Testis (tissue), 5 donors: ENCODE measurements at places on chromosomes 13 and 19. TPM values are rescaled to one million over a fixed set of nuclear protein-coding genes. Genes with fewer than 3 reads are reported as not detected.

- DNase-seq: no peak
Measured at GRCh38 chr19:47492137-47492533, 8.1 kb upstream of the KPTN start.

ZNF490 gene
- 6.6 TPM for total RNA-seq

ZNF507 gene
- 53.0 TPM for total RNA-seq

- peak; percentile 60 for DNase-seq
Measured at GRCh38 chr19:11138601-11139300, 16.8 kb downstream of the SPC24 start.

DNA sequence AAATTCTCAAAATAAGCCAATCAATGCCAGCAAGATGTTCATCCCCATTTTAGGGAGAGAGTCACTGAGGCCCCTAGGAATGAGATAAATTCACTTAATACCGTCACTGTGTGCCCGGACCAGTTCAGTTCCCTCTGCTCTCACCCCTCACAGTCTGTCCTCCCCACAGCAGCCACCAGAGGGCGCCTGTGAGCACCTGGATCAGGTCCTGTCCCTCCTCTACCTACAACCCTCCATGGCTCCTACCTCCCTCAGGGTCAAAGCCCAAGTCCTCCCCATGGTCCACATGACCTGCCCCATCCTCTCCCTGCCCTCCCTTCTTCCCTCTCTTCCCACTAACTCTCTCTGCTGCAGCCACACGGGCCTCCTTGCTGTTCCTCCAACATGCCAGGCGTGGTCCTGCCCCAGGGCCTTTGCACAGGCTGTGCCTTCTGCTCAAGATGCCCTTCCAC is 42.0 kb upstream of the NFIC start:
- peak; percentile 57 for DNase-seq

ZNF154 gene
- 6.8 TPM for total RNA-seq

- peak; percentile 34 for DNase-seq
Measured at GRCh38 chr19:58229255-58229639, 533 bp downstream of the ZNF544 start.

MLLT1 gene
- 22.4 TPM for total RNA-seq

ZNF497 gene
- 10.3 TPM for total RNA-seq

DNA sequence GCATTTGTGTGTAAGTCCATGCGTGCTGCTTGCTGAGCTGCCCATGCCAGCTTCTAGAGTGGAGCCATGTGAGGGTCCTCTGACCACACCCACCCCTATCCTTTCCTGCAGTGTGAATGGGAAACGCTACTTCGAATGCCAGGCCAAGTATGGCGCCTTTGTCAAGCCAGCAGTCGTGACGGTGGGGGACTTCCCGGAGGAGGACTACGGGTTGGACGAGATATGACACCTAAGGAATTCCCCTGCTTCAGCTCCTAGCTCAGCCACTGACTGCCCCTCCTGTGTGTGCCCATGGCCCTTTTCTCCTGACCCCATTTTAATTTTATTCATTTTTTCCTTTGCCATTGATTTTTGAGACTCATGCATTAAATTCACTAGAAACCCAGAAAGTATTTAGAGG is 10.3 kb downstream of the TBCB start:
- DNase-seq: no peak

ZNF626 gene
- 18.6 TPM for total RNA-seq

DNA sequence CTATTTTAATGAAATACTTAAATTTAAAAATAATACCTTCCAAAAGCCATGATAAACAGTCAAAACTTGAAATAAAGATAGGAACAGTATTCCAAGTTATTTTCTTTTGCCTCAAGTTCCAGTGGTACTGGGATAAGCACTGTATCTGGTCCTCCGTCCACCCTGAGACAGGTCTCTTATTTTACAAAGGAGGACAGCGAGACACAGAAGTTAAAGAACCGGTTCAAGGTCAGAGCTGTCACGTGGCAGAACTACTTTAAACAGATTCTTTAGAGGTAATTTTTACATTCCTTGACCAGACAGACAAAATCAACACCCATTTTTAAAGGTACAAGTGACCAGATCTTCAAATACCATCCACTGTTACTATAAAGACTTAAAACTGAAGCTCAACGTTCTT is 10.4 kb upstream of the DOCK9 start:
- DNase-seq: no peak

ZNF526 gene
- total RNA-seq: 10.1 TPM

DNA sequence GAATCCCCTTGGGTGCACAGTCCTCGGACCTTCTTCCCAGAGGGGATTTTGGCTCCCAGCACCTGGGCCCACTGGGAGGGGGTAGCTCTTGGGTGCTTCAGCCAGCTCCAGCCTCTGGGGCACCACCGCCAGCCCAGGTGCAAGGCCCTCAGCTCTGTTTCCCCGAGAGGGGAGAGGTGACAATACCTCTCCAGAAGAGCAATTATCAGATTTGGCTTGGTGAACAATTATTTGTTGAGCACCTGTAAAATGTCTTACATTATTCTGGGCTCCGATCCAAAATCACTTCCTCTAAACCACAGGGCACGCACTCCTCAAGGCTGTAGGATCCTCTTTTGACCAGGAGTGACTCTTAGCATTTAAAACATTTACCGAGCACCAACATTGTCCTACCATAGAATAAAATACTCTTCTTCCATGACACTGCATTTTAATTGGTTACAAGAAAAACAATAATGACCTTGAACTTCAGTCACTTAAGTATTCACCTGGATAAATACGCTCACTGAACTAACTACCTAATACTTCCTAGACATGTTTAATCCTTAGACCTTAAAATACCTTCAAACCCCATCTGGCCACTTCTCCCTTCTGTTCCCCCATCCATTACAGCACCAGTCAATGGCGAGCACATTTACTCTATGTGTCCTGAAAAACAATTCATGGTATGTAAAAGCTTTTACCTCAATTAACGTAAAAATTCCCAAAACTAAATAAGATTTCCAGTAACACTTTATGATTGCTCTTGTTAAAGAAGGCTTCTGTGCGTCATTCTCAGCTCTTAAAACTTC is 54.8 kb downstream of the ABCC4 start:
- no peak for DNase-seq

DNA sequence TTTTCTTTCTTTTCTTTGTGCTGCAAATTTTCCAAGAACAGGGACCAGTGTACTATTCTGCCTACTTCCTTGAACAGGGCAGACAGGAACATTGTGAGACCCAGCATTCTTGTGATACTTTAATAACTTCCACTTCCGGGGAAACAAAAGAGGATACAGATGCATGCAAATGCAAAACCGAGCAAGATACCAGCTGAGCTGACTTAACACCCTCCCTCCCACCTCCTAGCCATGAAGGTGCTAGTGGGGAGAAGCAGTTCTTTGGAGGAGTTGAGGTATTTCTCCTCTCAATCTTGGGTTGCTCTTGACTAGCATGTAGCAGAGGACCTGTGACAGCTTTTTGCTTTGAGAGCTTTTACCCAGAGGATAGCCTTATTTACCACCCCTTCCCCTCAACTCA is 111.2 kb downstream of the KLF5 start:
- DNase-seq: no peak

GRCh38 chr13:25732111-25732865 is 319.5 kb downstream of the SHISA2 start:
- no peak for DNase-seq

- DNase-seq: no peak
Measured at GRCh38 chr19:33482476-33482875, 39.1 kb downstream of the PEPD start.
